Caco-2 (cell line): ENCODE measurements at places on chromosomes 7 and 10.
A peak's percentile ranks its signal among the peaks of the same experiment; 100 is the strongest.

GRCh38 chr7:7191137-7191536, 8.8 kb downstream of the C1GALT1 start:
- DNase-seq: no peak

DNA sequence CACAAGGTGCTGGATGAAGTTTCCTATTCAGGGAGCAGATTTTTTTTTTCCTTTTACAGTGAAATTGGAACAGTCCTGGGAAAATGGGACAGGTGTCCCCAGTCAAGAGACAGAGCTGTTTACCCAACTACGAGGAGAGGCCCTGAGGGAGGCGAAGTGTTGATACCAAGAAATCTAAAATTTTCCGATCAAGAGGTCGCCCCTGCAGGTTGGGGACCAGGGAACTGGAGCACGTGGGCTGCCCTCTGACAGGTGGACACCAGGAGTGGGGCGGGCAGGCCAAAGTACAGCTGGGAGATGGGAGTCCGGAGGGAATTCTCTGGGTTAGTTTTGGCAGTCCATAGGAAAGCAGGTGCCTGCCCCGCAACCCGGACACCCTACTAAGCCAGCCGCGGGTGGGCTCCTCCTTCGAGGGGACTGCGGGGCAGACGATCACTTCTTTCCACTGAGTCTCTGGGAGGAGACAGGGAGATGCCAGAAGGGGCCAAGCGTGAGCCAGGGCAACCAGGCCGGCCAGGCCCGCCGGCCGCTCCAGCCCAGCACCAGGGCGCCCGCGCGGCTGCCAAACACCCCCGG, 965 bp upstream of the CAMK1D start:
- DNase-seq: no peak

GRCh38 chr10:83806717-83807116, 332.6 kb upstream of the GHITM start:
- no peak for DNase-seq

DNA sequence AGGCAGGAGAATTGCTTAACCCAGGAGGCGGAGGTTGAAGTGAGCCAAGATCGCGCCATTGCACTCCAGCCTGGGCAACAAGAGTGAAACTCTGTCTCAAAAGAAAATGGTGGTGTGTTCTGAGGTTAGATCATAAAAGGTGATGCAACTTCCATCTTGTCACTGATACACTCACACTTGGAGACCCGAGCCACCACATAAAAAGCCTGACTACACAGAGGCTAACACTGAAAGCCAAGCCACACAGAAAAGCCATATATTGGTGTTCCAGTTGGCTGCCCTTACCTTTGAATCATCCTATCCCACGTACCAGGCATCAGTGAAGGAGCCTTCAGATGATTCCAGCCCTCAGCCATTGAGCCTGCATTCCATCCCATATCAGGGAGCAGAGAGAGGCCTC, 4.0 kb downstream of the MORN4 start:
- DNase-seq: no peak

DNA sequence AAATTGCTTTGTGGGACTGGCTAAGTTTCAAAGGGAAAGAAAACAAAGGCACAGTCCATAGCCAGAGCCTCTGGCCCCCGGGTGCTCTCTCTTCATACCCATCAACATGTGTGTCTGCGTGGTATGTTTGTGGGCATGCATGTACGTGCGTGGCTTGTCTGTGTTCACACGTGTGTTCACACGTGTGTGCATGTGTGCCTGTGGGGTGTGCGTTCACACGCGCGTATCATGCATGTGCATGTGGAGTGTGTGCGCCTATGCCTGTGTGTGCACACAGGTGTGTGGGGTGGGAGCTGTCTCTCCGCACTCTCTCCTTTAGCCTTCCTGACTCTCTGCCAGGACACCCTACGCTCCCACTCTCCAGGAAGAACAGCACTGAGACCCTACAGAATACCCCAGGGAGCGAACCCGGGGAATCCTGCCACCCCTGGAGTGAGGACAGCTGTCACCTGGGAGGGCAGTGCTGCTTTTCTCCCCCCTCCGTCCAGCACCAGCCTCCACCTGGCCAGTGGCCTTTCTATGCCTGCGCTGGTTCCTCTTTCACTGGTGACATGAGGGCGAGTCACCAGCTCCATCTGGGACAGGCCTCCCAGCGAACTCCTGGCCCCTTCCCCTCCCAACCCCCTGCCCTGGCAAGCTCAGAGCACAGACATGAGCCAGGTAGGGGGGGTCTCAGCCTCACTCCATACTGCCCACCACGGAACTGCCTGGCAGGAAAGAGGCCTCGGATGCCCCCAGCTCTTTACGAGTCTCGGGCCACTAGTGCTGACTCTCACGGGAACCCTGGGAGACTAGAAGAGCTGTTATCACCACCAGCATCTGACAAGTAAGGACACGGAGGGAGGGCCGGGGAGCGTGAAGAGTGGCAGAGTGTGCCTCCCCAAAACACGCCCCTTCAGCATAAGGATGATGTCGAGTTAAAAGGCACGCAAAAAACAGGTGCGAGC, 16.5 kb downstream of the WDR86 start:
- no peak for DNase-seq

DNA sequence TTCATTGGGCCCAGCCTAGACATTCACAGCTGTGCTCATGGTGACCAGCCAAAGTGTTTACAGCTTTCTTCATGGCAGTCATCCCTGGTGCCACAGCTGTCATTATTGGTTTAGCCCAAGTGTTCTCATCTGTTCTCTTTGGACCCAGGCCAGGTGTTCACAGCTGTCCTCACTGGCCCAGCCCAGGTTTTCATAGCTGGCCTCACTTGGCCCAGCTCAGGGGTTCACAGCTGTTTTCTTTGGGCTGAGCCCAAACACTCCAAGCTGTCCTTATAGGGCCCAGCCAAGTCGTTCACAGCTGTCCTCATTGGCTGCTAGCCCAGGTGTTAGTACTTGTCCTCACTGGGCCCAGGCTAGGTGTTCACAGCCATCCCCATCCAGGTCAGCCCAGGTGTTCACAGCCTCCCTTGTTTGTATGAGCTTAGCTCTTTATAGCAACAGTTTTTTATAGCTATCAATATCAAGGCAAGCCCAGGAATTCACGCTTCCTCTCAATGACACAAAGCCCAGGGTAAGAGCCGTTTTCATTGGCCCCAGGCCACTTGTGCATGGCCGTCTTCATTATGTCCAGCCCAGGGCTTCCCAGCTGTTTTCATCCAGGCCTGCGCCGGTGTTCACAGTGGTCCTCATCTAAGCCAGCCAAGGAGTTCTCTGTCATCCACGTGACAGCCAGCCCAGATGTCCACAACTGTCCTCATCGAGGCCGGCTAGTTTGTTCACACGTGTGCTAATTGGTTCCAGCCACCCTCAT, 11.6 kb downstream of the FRG2B start:
- DNase-seq: peak; percentile 26

DNA sequence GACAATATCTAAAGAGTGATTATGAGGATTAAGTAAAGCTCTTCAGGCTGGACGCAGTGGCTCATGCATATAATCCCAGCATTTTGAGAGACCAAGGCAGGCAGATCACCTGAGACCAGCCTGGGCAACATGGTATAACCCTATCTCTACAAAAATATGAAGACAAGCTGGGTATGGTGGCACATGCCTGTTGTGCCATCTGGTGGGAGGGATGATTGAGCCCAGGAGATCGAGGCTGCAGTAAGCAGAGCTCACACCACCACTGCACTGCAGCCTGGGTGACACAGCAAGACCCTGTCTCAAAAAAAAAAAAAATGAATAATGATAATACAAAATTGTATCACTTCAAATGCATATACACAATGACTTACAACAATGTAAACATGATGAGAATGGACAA, 195.6 kb upstream of the AUTS2 start:
- DNase-seq: no peak

- DNase-seq: no peak
Measured at GRCh38 chr7:155426543-155427410, 31.2 kb upstream of the EN2 start.

- no peak for DNase-seq
Measured at GRCh38 chr10:27536437-27536836, 32.3 kb downstream of the RAB18 start.

DNA sequence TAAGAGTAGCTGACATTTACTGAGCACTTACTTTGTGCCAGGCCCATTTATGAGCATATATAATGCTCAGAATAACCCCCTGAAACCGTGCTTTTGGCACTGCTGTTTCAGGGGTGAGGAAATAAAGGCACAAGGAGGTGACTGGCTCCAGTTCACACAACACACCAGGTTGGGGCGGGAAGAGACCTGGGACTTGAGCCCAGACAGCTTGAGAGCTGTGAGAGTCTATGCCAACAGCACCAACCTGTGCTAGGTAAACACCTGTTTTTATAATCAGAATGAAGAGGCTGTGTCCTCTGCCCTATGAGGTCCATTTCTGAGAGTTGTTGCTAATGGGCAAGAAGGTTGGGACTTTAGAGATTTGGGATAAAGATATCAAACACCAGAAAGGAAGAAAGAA, 8.8 kb upstream of the AZGP1 start:
- DNase-seq: no peak

DNA sequence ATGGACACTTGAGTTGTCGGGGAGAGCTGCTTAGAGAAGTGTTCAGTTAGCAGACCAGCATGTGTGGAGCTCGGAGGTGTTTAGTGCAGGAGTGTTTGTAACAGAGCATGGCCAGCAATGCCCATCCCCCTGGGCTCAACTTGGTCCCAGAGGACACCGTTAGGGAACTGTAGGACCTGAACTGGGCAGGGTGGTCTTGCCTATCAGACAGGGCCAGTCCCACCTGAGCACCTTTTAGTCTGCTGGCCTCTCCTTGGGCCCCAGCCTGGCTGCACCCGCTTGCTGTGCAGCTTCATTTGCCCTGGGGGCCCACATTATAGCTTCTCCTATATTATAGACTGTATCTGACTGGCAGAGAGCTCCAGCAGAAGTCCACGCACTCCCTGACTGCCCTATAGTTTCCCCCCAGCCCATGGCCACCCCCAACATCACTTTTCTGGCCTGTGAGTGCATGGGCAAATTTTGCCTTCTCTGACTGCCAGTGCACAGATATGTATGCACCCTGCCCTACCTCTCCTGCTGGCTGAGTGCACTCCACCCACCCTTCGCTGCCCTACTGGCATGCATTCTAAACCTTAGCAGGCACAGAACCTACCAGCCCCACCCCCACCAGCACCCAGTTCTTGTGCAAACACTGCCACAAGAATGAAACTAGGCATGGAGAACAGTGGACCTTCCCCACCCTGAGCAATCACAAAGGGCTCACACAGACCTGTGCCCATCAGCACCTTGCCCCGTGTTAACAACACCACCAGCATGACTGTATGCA, 1030.6 kb upstream of the GHITM start:
- DNase-seq: no peak

- DNase-seq: no peak
Measured at GRCh38 chr10:74548676-74549075, 277.7 kb upstream of the KAT6B start.

DNA sequence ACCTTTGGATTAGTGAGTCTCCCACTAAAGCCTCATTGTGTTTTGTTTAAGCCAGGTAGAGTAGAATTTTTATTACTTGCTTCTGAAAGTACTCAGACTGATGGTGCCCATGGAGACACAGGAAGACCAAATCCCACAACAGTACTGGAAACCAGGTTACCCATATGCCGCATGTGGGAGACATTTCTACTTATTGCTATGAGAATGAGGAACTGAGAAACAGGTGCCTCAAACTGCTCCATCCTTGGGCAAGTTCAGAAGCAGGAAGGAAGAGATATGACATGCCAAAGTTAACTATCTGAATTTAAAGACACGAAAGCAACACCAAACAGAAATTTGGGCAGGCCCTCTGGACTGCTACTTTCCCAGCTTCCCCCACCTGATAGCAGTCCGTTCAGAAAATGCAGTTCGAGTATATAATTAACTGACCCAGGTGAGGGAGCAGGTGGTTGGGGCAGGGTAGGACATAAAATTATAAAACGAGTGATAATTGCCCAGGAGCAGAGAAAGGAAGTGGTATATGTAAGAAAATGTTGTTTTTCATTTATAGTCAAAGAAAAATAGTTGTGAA, 382.3 kb upstream of the MTPN start:
- DNase-seq: no peak

- no peak for DNase-seq
Measured at GRCh38 chr10:34475274-34475646, 339.8 kb downstream of the PARD3 start.

GRCh38 chr7:32532716-32533115, 37.4 kb downstream of the AVL9 start:
- DNase-seq: no peak

DNA sequence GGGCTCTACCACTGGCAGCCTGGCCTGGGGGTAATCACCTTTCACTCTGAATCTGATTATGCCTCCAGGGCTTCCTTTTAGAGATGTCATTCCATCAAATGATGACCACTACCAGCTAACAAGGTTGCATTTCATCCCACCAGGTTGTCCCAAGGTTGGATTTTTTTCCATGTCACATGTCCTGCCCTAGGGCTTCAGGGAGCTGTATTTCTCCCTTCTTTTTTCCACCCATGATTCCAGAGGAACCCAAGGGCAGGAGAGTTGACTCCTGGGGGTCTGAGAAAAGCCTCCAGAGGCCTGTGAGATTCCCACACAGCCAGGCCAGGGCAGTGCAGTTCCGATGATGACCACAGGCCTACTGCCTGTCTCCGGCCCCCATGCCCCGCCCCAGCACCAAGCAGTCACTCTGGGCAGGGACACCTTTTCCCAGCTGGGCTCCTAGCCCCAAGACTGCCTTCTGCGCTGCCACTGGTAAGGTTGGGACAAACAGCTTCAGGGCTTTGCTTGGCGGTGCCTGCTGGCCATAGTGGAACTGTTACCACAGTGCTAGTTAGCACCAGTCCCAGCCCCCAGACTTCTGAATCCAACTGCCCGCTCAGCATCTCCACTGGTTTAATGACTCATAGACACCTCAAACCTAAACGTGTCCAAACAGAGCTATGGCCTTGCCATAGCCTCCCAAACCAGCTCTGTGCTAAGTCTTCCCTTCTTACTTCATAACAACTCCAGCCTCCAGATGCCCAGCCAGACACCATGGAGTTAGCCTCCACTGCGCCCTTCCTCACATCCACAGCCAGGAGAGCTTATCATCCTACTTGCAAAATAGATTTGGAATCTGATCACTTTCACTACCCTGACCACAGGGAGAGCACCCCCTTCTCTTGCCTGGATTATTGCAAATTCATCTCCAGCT, 133.7 kb downstream of the ARHGAP22 start:
- DNase-seq: no peak

- no peak for DNase-seq
Measured at GRCh38 chr10:14860791-14861190, 17.9 kb upstream of the SUV39H2 start.

DNA sequence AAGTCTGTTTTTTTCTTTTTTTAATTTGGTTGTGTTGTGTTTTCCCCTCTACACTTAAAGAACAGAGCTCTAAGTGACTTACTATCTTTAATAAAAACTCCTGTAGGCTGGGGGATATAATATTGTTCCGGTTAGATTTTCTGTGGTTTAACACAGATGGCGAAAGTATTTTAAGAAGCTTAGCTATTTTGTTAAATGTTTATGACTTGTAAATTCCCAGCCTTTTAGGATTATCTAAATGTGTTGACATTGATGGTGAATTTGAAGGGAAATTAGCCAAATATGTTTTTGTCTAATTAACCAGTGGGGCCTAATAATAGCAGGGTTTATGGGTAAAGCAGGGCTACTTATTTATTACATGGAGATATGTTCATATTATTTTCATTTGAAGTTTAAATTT, 538.5 kb downstream of the INHBA start:
- no peak for DNase-seq
